ENCODE measurements at places on chromosomes 5 and 9.
A peak's percentile ranks its signal among the peaks of the same experiment; 100 is the strongest.

DNA sequence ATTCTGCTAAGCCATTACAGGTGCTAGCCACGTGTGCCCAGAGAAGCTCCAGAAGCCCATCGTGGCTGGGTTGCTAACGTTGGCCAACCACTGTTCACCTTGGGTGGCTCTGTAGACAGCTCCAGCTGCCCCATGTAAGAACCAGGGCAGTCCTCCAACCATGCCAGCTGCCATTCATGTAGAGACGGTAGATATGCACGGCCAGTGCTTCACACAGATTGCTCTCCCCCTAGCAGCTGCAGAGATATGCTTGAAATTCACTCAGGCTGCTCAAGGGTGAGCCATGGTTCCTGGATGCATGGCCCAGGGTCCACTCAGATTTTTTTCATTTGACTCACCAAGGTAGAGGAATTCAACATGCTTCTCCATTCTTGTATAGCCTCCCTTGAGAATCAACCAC is 31.0 kb downstream of the GADD45G start:
- no peak for DNase-seq

- no peak for DNase-seq
Measured at GRCh38 chr5:43622074-43622473, 19.1 kb downstream of the NNT start.

- DNase-seq: no peak
Measured at GRCh38 chr5:22708770-22709328, 144.3 kb downstream of the CDH12 start.

- no peak for DNase-seq
Measured at GRCh38 chr9:114223564-114224246, 68.4 kb downstream of the COL27A1 start.

DNA sequence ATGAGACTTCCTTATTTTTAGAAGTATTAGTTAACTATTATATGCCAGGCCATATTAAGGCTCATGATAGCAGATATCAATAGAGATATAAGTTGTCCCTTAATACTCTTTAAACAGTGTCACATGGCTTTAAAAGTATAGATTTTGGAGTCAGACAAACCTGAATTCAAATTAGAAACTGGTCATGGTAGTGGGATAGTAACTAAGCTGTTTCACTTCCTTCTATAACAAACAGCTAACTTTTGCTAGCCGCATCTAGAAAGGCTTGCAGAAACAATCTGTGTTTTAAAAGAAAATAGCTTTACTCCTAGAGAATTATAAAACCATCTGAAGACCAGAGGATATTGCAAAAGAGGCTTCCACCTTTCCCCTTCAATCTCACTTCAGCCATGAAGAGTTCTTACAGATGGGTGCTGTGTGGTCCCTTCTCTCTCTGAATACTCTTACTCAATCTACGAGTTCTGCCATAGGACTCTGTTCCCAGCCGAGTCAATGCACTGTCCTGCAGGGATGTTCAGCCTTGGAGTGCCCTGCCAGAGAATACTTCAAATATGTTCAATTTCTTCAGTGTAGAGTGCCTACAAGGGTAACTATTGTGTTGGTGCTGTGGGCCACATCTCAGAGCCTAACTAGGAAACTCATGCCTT is 810.2 kb downstream of the EFNA5 start:
- no peak for DNase-seq

DNA sequence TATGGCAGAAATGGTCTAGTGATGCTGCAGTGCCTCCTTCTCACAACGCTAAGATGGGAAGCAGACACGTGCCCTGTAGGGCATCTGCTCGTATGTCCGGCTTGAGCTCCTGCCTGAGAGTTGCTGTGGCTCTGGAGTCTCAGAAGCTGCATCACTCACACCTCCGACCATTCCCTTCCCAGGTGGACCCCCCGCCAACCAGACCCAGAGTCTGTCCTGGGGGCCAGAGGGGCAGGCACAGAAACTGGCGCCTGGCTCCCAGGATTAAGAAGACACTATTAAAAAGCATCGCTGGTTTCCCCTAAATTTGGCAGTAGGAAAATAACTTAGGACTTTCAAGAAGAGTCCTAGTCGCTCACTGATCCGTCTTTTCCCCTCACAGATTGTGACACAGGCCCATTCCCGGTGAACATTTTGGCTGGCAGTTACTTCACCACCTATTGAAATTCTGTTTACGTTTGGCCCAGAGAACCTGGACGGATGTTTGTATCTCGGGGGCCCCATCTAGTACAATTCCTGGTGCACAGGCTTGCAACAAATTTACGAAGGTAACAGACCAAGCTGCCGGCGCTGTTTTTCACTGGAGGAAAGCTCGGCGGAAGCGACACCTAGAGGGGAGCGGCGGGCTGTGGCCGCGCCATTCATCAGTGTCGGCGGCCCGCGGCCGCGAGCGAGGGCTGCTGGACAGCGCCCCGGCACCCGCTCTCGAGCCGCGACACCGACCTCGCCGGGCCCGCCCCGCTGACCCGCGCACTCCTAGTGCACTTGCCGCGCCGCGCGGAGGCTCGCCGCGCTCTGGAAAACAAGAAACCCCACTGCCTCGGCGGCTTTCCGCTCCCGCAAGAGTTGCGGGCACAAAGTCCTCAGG is 1.6 kb downstream of the FSTL4 start:
- DNase-seq: peak; percentile 14

GRCh38 chr5:81895307-81895706 is 76.5 kb upstream of the ATG10 start:
- DNase-seq: no peak

DNA sequence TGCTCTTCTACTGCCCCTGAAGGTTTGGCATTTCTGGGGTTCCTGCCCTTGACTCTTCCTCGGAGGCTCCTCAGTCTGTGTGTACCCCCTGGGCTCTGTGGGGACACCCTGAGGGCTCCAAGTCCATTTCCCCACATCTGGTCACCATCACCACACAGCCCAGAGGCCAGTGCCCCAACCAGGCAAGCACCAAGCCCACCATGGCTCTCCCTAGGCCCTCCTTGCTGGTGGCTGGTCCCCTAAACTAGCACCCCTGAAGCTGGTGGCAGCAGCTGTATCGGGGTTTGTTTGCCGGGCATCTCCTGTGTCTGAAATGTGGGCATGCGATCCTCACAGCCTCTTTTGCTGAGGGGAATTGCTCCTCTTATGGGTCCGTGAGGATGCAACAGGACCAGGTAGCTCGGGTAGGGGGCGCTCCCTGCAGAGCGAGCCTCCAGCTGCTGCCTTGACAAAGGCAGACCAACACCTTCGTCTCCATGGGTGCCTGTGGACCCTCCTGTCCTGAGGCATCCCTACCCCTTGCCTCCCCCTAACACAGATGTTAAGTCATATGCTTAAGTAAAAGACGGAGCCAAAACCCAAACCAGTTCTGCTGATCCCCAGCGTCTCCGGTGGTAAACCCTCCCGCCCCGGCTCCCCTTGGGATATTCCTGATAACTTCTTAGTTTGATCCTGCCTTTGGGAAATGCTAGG is 138.9 kb upstream of the IRX4 start:
- DNase-seq: no peak

GRCh38 chr5:68316469-68316868 is 100.9 kb downstream of the PIK3R1 start:
- DNase-seq: no peak

DNA sequence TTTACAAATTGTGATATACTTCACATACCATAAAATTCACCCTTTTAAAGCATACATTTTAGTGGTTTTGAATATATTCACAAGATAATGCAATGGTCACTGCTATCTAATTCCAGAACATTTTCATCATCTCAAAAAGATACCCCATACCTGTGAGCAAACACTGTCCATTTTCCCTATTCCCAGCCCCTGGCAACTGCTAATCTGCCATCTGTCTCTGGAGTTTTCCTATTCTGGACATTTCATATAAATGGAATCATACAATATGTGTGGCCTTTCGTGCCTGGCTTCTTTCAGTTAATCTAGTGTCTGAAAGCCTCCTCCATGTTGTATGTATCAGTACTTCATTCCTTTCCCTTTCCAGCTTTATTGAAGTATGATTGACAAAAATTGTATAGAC is 14.7 kb downstream of the SNX30 start:
- DNase-seq: no peak

GRCh38 chr9:123820139-123820538 is 109.8 kb downstream of the DENND1A start:
- DNase-seq: no peak

- DNase-seq: no peak
Measured at GRCh38 chr9:135321580-135321979, 158.0 kb upstream of the PPP1R26 start.

DNA sequence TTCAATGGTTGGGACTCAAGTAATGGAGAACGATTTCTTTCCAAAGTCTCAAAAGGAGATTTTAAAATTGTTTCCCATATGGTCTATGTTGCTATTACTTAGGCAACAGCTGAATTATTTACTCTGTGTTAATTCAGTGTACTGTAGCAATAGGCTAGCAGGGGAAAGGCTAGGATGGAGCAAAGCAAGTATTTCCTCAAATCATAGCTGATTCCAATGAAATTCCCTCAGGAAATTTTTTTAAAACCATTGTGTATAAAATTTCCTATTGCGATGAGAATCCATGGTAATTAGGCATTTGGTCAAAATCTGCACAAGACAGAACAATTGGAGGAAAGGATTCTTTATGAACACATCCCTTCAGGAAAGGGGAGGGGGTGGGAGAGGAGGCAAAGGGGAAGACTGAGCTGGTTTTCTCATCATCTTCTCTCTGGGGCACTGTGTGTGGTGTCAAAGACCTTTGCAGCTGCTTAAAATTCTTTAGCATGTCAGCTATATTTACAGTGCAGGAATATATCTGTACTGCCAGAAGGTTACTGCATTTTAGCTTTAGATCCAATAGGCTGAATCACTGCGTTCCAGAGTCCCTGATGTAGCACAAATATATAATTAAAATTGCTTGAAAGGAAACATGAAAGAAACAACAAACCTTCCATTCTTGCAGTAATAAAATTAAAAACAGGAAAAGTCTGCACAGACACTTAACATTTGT is 95.3 kb downstream of the ZNF608 start:
- DNase-seq: no peak

DNA sequence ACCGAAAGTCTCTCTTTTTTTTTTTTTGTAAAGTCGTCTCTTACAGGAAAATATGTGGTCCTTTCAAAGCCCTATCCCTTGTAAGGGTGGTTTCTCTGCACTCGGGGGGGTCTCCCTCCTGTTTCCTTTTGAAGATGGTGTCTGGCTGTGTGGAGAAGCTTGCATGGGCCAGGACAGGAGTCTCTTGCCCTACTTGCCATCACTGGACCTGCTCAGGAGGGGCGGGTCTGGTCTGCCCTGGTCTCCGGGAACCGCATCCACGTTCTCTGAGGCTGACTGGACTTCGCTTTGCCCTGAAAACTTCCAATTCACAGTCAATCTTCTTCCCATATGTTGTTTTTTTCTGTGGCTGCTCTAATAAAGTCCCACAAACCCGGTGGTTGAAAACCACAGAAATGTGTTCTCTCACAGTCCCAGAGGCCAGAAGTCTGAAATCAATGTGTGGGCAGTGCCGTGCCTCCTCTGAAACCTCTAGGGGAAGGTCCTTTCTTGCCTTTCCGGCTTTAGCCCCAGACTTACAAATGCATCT is 92.9 kb upstream of the IER5L start:
- no peak for DNase-seq

Measured in activated T-cell treated with anti-CD3 and anti-CD28 coated beads for 1 hour (primary cell).